ENCODE measurements at places on chromosomes 4 and X.

DNA sequence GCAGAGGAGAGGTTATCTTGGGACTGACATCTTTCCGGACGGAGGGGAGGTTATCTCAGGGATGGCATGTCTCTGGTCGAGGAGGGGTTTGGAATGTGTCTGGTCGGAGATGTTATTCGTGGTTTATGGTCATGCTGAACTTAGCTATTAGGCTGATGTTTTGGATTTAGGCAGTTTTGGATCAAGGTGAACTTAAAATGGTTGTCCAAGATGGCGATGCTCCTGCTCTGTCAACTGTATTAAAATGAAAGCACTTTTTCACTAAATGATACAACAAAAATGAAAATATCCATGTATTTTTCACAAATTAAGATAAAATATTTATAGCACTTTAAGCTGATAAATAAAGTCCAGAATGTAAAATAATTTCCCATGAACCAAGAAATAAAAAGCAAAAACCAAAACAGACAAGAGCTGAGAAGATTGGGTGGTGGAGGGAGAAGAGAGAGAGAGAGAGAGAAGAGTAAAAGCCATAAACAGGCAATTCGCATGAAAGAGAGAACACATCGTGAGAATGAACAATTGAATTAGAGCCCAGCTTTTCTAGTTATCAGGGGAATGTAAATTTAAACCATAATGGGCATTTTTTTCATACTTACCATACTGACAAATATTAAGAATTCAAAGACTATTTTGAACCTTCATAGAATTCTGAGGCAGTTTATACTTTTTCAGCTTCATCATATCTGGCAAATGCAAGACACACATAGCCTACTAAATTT, 2236.0 kb upstream of the AGA start:
- no peak for DNase-seq

DNA sequence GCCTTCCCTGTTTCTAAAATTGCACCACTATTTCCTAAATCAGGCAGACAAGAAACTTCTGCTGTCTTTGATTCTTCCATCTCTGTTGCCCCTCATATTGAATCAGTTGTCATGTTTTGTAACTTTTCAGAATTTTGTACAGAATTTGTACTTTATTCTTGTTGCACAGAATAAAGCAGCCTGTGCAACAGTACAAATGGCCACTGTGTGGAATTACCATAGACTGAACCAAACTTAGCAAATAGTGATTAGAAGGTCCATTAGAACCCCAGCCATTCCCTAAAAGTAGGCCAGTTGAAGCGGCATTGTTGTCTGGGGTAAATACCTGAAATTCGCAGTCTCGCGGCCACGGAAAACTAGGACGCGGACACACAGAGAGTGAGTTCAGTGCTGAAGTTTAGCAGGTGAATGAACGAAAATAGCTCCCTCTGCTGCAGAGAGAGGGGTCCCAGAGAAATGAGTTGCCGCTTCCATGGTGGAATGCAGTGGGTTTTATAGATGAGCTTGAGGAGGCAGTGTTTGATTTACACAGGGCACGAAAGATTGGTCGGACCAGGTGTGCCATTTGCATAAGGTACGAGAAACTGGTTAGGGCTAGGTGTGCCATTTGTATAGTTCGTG, 71.8 kb downstream of the C4orf33 start:
- DNase-seq: no peak

GRCh38 chrX:28675173-28675572, 87.9 kb downstream of the IL1RAPL1 start:
- DNase-seq: no peak

GRCh38 chrX:10282490-10282889, 125.7 kb downstream of the CLCN4 start:
- DNase-seq: no peak

DNA sequence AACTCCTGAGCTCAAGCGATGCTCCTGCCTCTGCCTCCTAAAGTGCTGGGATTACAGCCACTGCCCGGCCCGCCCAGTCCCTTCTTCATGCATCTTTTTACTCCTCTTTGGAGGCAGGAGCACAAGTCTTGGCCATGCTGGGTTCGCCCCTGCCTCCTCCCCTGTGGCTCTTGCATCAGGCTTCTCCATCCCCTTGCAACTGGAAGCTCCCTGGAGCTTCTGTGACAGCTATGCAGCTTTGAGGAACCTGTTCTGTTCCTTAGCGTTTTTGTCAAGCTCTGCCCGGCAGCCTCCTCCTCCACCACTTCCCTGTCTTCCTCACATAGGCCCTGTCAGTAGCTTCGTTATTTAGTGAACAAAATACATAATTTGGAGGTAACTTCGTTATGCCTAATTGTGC, 73.9 kb downstream of the PSAPL1 start:
- DNase-seq: no peak

GRCh38 chr4:70841951-70842350, 2.3 kb upstream of the GRSF1 start:
- DNase-seq: no peak

Data from ELR (cell line).